ENCODE measurements at places on chromosomes 6 and 20.
A peak's percentile ranks its signal among the peaks of the same experiment; 100 is the strongest.

- no peak for DNase-seq
Measured at GRCh38 chr6:45644720-45645119, 267.0 kb upstream of the SUPT3H start.

GRCh38 chr6:142675517-142675916, 269.5 kb downstream of the HIVEP2 start:
- no peak for DNase-seq

DNA sequence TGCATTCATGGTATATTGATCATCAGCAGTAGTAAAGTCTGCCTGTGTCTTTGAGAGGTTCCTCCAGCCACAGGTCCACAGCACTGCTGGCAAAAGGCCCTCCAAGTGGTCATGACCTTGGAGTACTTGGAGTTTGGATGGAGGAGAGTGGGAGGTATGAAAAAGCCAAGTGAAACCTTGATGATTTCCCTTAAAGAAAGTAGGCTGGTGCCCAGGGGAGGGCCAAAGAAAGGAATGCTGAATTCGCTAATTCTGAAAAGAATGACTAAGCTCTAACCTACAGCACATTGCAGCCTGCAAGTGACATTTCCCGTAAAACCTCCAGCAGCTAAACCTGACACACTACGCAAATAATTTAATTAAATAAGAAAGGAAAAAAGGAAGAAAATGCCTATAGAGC, 223.4 kb upstream of the TAB2 start:
- no peak for DNase-seq

DNA sequence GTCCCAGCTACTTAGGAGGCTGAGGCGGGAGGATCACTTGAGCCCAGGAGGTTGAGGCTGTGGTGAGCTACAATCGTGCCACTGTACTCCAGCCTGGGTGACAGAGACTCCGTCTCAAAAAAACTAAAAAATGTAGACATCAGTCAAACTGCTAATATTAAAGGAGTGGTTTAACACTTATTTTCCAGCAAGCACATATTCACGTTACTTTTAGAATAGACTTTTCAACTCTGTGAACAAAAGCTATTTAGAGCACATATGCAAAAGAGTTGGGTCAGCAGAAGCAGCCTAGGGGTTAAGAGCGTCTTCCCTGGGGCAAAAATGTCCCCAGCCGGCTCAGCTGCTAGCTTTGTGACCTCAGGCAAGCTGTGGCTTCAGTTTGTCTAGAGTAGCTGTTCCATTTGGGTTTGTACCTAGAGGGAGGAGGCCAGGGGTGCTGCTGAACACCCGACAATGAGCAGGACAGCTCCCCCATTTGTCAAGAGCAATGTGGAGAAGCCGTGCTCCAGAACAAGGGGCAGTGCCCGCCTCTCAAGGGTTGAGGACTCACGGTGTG, 62.5 kb upstream of the PTGIS start:
- no peak for DNase-seq

- no peak for DNase-seq
Measured at GRCh38 chr20:46723039-46723438, 13.6 kb downstream of the SLC2A10 start.

GRCh38 chr6:50834929-50835410, 16.3 kb downstream of the TFAP2B start:
- DNase-seq: no peak

- DNase-seq: no peak
Measured at GRCh38 chr20:48687117-48687800, 140.5 kb downstream of the PREX1 start.

DNA sequence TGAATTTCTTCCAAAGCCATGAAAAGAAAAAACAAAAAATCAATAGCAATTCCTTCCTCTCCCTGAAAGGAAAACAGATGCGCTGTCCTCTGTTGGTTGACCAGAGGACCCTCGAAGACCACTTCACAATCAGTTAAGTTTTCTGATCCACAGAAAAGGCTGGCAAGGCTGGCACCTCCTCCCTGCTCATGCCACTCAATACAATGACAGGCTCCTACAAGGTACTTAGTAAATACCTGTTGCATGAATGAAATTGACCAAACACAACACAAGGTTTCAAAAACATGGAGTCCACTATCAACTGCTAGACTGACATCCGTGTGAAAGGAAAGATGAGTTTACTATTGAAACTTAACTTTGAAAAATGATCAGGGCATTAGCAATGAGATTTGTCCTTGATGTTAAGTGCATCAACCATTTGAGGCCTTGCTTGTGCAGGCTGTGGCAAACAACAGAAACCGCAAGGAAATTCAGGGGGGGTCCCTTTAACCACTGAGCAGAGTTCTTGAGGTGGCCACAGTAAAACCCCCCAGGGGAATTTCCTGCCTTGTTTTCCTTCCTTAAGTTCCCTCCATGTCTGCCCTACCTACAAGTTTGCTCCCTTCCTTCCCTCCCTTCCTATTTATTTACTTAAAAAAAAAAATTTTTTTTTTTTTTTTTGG, 27.9 kb upstream of the RTF2 start:
- DNase-seq: peak; percentile 36

DNA sequence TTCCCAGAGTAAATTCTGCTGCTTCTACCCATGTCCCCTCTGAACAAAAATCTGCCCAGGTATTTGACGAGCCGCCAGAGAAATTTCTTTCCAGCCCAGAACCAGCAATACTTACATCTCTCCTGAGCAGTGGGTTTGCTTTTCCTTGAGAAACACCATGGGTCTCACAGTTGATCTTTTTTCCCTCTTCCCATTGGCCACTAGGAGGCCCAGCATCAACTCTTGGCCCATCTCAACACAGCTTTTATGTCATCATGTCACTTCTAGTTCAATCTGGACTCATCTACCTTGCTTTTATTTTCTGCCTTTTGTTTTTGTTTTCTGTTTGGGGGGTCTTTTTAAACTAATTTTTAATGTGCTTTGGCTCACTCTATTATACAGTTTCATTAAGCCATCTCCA, 18.8 kb downstream of the MAFB start:
- DNase-seq: no peak

DNA sequence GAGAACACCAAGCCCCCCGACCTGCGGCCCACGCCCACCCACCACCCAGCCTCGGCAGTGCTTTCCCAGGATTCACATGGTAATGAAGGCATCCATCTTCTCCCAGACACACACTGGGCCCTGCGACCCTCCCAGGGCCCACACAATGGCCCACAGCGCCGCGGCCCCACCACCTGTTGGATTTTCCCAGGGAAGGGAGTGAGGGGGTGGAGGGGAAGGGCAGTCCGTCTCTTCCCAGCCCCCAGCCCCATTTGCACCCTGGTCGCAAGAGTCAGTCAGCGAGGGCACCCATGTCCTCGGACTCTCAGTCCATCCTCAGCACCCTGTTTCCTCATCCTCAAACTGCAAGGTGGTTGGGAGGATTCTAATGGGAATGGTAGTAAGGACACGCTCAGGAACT, 23.7 kb upstream of the ID1 start:
- DNase-seq: no peak

GRCh38 chr6:151096255-151096612, 143.5 kb upstream of the AKAP12 start:
- DNase-seq: no peak

GRCh38 chr20:24033151-24033550, 44.6 kb upstream of the GGTLC1 start:
- no peak for DNase-seq

GRCh38 chr20:46488451-46488850, 24.9 kb downstream of the ZNF334 start:
- DNase-seq: no peak

- no peak for DNase-seq
Measured at GRCh38 chr6:133108419-133108818, 132.7 kb upstream of the EYA4 start.

DNA sequence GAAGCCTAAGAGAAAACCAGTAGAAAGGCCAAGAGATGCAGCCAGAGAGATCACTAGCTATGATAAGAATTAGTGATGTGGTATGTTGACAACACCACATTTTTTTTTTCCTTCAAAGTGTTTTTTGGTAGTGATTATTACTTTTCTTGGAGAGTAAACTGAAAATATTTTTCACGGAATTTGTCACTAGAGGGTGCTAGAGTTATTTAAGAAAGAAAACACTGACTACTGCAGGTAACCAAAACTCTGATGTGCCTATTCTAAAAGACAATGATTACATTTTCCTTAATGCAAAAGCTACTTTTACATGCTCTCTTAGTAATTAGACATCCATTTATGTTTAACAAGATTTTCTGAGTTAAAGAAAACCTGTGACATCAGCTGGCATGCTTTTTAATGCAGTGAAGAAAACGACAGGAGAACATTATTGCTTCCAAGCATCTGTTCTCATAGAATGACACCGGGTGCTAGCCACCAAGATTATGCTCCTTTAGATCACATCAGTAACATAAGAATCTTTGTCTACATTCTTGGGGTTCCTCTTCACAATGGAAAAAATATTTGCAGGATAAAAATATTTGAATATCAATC, 28.8 kb downstream of the RWDD2A start:
- no peak for DNase-seq

GRCh38 chr20:20312562-20312961, 55.3 kb upstream of the INSM1 start:
- DNase-seq: no peak

GRCh38 chr6:48775157-48775556, 664.2 kb upstream of the PTCHD4 start:
- DNase-seq: no peak

DNA sequence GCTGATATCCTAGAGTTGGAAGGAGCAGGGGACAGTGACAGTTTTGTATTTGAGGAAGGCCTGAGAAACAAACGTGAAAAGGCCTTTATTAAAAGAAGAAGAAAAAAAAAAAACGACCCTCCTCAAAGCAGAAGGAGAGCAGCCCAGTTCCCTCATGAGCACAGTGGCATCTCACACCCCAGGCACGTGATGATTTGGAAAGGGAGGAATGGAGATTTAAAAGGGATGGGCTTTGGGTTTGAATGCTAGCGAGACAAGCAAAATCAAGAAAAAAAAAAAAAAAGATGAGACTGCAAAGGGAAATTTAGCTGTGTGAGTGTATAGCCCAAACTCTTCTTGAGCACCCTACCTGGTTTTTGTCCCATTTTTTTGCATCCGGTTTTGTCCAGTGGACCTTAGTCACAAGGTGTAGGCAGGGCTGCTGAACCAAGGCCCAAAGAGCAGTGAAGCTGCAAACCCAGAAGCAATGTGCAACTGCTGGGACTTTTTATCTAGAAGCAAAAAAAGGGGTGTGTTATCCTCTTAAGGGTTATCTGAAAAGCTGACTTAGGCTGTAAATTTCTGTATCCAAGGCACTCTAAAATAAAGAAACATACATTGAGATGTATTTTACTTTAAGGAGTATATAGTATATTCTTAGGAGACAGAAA, 54.5 kb upstream of the RREB1 start:
- DNase-seq: no peak

GRCh38 chr6:99232056-99232455, 117.4 kb downstream of the FAXC start:
- DNase-seq: no peak

DNA sequence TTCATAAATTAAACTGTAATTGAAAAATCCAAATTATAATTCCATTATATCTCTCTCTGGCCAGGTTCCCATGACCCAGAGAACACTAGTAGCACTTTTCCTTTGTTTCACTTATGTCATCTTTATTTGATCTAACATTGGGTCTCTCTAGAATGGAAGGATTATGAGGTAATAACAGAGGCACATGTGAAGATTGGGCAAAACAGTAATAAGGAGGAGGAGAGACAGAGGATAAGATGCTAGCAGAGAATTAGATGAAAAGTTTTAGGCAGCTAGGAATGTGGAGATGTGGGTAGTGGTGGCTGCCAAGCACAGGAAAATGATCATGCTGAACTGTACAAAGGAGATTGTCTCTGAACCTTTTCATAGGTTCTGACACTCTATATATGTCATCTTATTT, 3.3 kb downstream of the TAB2 start:
- DNase-seq: no peak

- no peak for DNase-seq
Measured at GRCh38 chr6:72784581-72784980, 162.7 kb downstream of the KCNQ5 start.

DNA sequence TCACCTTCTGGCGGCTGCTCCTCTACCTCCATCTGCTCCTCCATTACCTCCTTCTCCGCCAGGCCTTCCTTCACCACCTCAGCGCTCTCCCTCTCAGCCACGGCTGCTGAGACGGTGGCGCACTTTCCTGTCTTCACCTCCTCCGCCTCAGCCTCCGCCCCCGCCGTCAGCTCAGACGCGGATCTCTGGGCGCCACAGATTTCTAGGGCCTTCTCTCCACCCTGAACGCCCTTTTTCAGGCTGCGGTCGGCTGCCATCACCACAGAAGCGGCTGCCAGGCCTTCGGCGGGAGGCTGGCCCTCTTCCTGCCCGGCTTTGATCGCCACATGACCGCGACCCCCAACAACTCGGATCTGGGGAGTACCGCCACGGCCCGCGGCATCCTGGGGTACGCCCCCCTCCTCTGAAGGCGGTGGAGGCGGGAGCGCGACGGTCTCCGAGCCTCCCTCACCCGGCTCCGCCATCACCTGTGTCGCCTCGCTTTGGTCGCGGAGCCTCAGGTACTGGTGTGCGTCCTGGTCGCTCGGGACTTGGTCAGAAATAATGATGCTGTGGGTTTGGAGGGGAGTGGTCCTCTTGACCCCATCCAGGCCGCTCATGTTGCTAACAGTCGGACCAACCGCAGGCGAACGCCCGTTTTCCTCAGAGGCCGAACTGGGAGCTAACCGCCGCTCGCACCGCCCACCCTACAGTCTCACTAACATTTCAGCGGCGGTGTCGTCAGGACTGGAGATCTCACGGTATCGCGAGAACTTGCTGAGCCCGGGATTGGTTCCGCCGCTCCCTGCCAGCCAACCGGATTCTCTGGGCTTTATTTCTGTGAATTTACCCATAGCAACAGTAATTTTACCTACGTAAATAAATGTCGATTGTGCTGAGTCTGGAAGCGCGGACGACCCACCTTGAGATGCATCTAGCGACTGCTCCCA, at the start of gene TSPYL1:
Gene TSPYL1 (minus strand): TSS at position 699 of the 929 bp plus-strand sequence. CDS start 100 bp downstream, at position 599.
- peak; percentile 90 for DNase-seq

- peak; percentile 26 for DNase-seq
Measured at GRCh38 chr20:32560989-32561830, 23.9 kb downstream of the NOL4L start.

DNA sequence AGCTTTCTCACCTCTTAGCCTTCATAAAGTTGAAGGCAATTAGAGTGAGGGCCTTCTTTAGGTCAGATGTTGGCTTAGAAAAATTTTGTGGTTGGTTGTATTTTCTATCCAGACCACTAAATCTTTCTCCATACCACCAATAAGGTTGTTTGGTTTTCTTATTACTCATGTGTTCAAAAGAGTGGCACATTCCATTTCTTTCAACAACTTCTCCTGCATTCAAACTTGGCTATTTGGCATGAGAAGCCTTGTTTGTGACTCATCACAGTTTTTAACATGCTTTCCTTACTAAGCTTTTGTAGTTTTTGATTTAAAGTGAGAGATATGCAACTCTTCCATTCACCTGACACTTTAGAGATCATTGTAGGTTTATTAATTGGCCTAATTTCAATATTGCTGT, 949.6 kb downstream of the TBC1D32 start:
- DNase-seq: no peak

Measured in stimulated activated CD4-positive, alpha-beta T cell treated with anti-CD3 and anti-CD28 coated beads, Interleukin-4, amount 100 ng/mL, for 1 hour (primary cell).